ENCODE measurements at places on chromosomes 6 and 20. TPM values are rescaled to one million over a fixed set of nuclear protein-coding genes. Genes with fewer than 3 reads are reported as not detected.

- DNase-seq, result peak; percentile 53
These were observed 20.0 kb downstream of the MAP1LC3A start for GRCh38 chr20:34578521-34578920.

- DNase-seq, result no peak
These were observed 122.6 kb downstream of the SULF2 start for GRCh38 chr20:47662483-47663353.

HDGFL1 gene
- not detected for total RNA-seq

DNA sequence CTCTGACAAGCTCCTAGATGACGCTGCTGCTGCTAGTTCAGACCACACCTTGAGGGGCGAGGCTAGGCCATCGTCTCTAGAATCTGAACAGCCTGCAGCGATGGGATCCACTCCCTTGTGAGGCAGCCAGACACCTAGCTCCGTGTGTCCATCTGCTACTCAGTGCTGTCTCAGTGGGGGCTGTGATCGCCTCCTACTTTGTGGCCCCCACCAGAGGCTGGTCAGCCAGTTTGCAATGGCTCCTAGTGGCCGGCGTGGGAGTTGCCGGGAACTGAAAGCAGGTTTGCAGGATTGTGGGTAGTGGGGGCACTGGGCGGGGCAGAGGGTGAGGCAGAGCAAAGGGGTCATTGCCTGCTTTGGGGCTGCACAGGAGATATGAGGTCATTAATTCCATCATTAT is 2.8 kb downstream of the CCN5 start:
- no peak for DNase-seq

R3HDML gene
- not detected for total RNA-seq

NKX2-2 gene
- not detected for total RNA-seq

- DNase-seq, result no peak
These were observed 1.9 kb upstream of the PTPN1 start for GRCh38 chr20:50508171-50508755.

ENPP3 gene
- 0.33 TPM for total RNA-seq

All from heart right ventricle (tissue), 16 donors.